ENCODE measurements at places on chromosomes 5 and 9.

- DNase-seq, result no peak
Observed at GRCh38 chr9:113568571-113569321, 105.2 kb downstream of the RGS3 start.

GRCh38 chr9:4486176-4486575, 4.1 kb upstream of the SLC1A1 start:
- no peak for DNase-seq

- no peak for DNase-seq
Observed at GRCh38 chr5:174222891-174223290, 177.4 kb downstream of the NSG2 start.

GRCh38 chr5:111656580-111656979, 100.4 kb downstream of the NREP start:
- DNase-seq, result no peak

DNA sequence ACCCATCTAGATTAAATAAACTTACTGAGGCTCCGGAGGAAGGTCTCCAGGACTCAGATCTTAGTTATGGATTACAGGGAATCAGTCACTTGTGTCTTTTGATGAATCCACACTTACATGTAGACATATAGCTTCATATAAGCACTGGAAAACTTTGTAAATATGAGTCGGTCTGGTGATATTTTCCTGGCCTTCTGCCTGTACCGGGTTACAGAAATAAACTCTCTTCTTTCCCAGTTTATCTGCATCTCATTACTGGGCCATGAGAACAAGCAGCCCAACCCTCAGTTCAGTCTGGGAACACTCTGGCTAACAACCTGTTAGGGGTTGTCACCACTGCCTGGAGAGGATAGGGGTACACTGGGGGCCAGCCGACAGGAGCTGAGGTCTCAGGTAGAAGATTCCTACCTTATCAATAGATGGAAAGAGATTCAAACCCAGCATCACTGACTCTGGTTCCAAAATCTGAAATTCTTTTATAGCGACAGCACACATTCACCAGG, 59.1 kb downstream of the THBS4 start:
- no peak for DNase-seq

DNA sequence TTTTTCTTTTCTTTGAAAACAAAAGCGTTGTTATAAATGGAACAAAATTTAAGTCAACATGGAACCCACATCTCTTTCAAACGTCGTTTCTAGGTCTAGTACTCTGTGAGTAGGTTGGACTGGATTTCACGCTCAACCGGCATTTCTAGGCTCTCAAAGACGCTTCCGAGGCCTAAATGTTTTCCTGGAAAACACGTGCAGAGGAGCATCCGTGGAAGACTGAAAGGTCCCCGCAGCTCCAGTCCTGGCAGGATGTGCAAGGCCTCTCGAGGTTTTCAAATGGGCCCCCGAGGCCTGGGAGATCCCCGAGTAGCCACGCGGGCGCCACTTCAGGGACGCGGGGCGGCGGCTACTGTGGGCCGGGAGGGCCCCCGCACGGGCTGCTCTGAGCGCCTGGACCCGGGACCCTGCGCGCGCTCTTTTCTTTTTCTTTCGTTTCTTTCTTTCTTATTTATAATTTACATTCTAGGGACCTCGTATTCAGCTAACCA, 4.2 kb upstream of the IRX2 start:
- no peak for DNase-seq

- no peak for DNase-seq
Observed at GRCh38 chr5:133400120-133400519, 212.2 kb downstream of the FSTL4 start.

- no peak for DNase-seq
Observed at GRCh38 chr5:14752497-14753071, 88.1 kb downstream of the OTULIN start.

- no peak for DNase-seq
Observed at GRCh38 chr5:39211773-39212172, 7.6 kb downstream of the FYB1 start.

DNA sequence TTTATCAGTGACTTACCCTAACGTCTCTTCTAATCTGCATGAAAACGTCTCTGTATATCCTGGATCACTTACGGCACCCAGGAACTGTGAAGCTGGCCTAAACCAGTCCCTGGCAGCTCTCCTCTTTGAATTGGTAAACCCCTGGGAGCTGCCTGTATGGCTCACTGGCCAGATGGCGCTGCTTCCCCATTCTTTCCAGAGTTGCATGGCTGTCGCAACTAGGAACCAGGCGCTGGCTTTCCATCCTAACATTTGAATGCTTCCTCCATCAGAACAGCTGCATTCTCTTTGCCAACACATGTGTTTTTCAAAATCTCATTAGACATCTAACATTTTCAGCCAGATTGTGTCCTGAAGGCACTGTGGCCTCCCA, 8.0 kb upstream of the PCA3 start:
- DNase-seq, result no peak

- no peak for DNase-seq
Observed at GRCh38 chr9:13705918-13706317, 426.4 kb upstream of the MPDZ start.

DNA sequence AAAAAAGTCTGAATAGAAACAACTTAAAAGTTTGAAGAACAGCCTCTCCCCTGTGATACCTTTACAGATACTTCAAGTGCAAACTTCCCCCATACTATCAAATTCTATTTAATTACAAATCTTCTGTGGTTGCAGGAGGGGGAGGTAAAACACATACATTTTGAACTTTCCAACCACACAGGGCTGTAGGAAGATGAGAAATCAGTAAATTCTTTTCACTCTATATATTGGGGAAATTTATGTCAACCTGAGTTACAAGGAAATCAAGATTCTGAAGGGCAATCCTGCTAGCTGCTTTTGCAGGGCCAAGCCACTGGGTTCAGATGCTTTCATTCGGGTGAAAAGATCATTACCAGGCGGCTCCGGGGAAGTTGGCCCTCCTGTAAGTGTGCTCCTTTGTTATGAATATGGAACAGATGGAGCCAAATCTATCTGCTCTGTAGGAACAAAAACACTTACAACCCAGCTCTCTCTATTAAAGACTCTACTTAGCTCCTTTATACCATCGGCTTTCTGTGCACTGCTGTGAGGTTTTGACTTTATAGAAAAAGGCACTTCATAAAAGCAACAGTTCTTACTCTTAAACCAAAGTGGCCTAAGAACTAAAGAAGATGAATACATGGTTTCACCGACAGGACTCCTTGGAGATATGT, 269.1 kb downstream of the EFNA5 start:
- DNase-seq, result no peak

DNA sequence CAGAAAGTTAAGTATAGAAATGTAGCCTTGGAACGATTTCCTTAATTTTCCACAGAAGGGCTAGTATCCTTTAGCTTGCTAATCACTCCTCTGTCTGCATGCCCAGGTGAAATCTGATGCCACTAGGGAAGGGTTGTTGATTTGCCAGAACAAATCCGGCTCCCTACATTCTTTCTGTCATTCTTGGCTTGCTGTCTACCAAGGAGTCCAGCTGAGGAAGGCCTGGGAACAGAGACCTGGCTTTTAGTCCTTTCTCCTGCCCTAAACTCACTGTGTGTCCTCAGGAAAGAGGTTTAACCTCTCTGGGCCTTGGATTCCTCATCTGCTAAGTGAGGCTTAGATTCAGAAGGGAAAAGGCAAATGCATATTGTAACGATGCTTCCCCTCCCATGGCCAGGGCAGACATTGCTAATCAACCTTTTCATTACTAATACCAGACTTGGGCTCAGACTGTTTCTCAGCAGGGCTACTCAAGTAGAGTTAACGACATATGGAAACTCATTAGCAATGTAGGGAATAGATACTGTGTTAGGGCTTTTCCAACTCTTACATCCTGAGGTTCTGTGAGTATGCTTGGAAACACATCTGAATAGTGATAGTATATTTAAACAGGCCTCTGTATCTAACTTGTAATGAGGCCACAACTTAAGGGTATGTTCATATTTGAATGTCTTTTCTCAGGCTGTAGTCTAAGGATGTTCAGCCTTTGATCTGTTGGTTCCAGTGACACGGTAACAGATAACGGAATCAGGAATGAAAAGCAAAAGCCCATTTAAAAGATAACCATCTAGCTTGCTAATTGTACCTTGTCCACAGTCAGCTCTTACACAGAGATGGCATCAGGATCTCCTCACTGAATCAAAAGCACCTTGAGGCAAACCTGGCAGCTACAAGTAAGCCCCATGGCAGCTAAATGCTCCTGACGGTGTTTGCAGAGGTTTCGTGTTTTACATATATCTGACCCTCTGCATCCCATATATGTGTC, 4.1 kb downstream of the GALNT10 start:
- DNase-seq, result no peak

DNA sequence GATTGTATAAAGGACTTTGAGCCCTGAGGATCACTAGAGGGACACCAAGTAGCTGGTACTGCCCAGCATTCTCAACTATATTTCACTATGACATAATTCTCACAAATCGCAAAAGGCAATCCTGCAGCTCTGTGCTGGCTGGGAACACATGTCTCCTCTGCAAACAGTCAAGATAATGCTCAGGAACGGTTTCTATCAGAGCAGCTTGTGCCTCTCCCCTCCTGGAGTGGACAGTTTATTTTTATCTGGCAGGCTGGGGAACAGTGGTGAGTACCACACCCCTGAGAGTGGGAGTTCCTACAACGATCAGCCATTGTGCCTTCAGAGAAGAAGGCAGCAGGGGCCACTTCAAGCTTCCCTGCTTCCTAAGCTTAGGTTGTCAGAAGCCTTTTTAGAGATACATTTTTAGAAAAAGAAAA, 65.8 kb downstream of the ERAP1 start:
- DNase-seq, result no peak

GRCh38 chr5:179486596-179487051, 63.7 kb upstream of the RUFY1 start:
- no peak for DNase-seq

DNA sequence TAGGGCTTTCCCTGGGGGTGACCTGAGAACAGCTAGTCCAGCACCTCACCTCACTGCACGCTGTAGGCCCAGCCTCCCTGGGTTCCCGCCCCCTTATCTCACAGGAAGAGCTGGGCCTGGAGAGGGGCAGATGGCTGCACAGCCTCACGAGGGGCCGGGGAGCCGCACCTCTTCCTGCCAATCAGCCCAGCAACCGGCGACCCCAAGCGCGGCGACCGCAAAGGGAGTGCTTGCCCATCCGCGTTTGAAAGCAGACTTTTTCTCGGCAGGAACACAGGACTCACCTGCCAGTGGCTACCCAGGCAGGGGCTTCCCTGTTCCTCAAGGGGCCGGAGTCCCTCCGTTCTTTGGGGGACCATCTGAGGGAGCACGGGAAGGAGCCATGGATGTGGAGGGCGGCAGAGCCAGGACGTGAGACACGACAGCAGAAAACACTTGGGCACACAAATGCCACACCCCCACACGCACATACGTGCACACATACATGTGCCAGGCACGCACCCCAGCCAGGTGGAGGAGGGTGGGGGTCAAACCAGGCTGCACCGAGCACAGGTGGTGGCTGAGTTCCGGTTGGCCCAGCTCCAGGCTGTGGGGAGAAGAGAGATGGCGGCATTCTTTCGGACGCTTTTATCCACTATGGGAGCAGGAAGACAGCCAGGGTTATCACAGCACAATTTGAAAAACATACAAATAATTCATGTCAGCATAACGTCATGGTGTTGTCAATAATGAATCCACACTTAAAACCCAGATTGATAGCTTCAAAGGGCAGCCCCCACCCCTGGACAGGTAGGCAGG, 11.3 kb downstream of the TMEM250 start:
- DNase-seq, result peak; percentile 88

- no peak for DNase-seq
Observed at GRCh38 chr9:22208846-22209585, 199.9 kb upstream of the CDKN2B start.

- DNase-seq, result no peak
Observed at GRCh38 chr5:122775550-122776542, 966 bp downstream of the SNX2 start.

GRCh38 chr5:111668477-111669414, 88.2 kb downstream of the NREP start:
- no peak for DNase-seq

DNA sequence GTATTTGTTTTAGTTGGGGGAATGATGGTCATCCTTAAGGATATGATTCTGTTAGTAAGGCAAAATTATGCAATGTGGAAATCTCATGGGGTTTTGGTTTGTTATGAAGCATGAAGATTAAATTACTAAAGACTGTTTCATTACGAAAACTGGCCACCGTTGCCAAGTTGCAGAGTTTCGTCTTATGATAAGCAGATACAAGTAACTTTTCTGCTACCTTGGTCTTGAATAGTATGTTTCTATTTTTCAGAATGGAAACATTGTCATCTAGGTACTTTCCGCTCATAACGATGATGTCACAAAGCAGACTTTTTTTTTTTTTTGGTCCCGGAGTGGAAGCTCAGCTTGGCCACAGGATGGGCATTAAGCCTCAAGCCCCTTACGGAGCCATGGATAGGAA, 4.2 kb downstream of the CCNI2 start:
- DNase-seq, result no peak

DNA sequence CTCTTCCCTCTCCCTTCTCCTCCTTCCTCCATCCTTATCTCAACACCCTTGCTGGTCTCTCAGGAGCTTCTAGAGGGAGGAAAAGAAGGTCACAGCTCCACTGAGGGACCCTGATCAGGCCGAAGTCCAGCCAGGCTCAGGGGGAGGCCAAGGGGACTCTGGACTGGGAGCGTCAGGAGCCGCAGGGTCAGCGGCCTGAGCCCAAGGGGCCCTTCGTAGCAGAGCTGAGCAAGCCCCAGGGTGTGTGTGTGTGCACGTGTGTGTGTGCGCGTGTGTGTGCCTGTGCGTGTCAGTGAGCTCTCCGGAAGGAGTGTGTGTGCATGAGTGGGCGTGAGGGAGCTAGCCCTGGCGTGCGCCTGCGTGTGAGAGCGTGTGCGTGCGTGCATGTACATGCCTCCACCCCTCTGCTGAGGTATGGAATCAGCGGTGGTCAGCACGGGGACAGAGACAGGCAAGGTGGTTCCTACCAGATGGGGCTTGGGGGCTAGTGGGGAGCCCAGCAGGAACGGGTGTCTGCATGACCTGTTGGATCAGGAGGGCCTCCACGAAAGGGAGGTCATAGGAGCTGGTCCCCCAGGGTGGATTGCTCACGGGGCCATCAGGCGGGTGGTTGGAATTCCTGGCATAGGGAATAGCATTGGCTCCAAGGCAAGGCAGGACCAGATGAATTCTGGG, 10.0 kb upstream of the AGPAT2 start:
- no peak for DNase-seq

GRCh38 chr9:15100571-15100970, 190.3 kb upstream of the FREM1 start:
- DNase-seq, result no peak

DNA sequence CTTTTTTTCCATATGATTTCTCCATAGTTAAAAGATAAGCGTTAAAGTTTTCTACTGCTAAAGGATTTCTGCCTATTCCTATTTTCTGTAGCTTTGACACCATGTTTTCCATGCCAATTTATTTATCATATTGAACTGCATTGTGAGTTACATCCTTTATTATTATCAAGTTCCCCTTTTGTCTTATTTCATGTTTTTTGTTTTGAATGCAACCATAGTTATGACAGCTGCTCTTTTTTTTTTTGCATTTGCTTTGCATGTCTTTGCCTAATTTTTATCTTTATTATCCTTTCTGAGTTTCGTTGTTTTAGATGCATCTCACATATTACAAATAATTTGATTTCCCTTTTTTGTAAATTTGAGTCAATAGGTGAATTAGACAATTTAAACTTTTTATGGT, 161.5 kb downstream of the DEPDC1B start:
- DNase-seq, result no peak
